Renal pelvis (tissue), 12 donors: ENCODE measurements at places on chromosomes 5 and 9. TPM values are rescaled to one million over a fixed set of nuclear protein-coding genes. Genes with fewer than 3 reads are reported as not detected.

NUTM2F gene
- not detected for polyA plus RNA-seq

DMRT2 gene
- polyA plus RNA-seq: 2.0 TPM

PROB1 gene
- polyA plus RNA-seq: 4.2 TPM

NHP2 gene
- polyA plus RNA-seq: 110 TPM
